ENCODE measurements at places on chromosomes 12 and 14. TPM values are rescaled to one million over a fixed set of nuclear protein-coding genes. Genes with fewer than 3 reads are reported as not detected.

The CLEC4C gene
- not detected for total RNA-seq

The FIGNL2 gene
- total RNA-seq, result 1.0 TPM

The NID2 gene
- 76.7 TPM for total RNA-seq

The TAS2R42 gene
- not detected for total RNA-seq

The EIF2S3B gene
- total RNA-seq, result 1.0 TPM

The HCAR1 gene
- 0.52 TPM for total RNA-seq

The EML5 gene
- total RNA-seq, result 1.0 TPM

The GLS2 gene
- total RNA-seq, result not detected

The ATN1 gene
- 7.3 TPM for total RNA-seq

The ARID2 gene
- total RNA-seq, result 43.3 TPM

The KRT2 gene
- total RNA-seq, result not detected

The MYBPC1 gene
- 2,201 TPM for total RNA-seq

The LRRC9 gene
- total RNA-seq, result not detected

The RFLNA gene
- total RNA-seq, result 2.6 TPM

The CPNE6 gene
- not detected for total RNA-seq

The PZP gene
- 1.0 TPM for total RNA-seq

The TOX4 gene
- 18.8 TPM for total RNA-seq

The WBP11 gene
- 7.8 TPM for total RNA-seq

The EGLN3 gene
- total RNA-seq, result 60.0 TPM

The CACNB3 gene
- total RNA-seq, result 4.2 TPM

The RILPL2 gene
- 1.0 TPM for total RNA-seq

The FOXN4 gene
- total RNA-seq, result not detected

The OR6C2 gene
- not detected for total RNA-seq

The AQP2 gene
- not detected for total RNA-seq

The SPTLC2 gene
- total RNA-seq, result 20.4 TPM

The GPR135 gene
- 2.6 TPM for total RNA-seq

The CELA1 gene
- total RNA-seq, result not detected

The B4GALNT1 gene
- 3.1 TPM for total RNA-seq

The AMDHD1 gene
- total RNA-seq, result under 0.01 TPM

The KRT78 gene
- not detected for total RNA-seq

The PPP1R12A gene
- total RNA-seq, result 91.3 TPM

The TMTC1 gene
- total RNA-seq, result 37.6 TPM

The PTPRB gene
- total RNA-seq, result 19.3 TPM

The PLBD1 gene
- total RNA-seq, result 24.0 TPM

The HRK gene
- 0.52 TPM for total RNA-seq

The TTC6 gene
- 0.52 TPM for total RNA-seq

The APOLD1 gene
- total RNA-seq, result 9.9 TPM

The SERPINA10 gene
- total RNA-seq, result not detected

The GALNT9 gene
- 0.52 TPM for total RNA-seq

The PIANP gene
- total RNA-seq, result under 0.01 TPM

The FOXG1 gene
- not detected for total RNA-seq

The CLEC4A gene
- not detected for total RNA-seq

The TAS2R46 gene
- total RNA-seq, result 3.1 TPM

The CLEC6A gene
- total RNA-seq, result under 0.01 TPM

The TRPV4 gene
- 0.52 TPM for total RNA-seq

The LDHB gene
- total RNA-seq, result 498 TPM

The PARP11 gene
- 6.3 TPM for total RNA-seq

The ACOT6 gene
- total RNA-seq, result not detected

The CLEC2A gene
- total RNA-seq, result not detected

The NEUROD4 gene
- total RNA-seq, result not detected

The MSRB3 gene
- 34.4 TPM for total RNA-seq

The FAIM2 gene
- total RNA-seq, result 1.6 TPM

The ITGB7 gene
- 1.6 TPM for total RNA-seq

The ADGRD1 gene
- total RNA-seq, result 7.8 TPM

The YEATS4 gene
- total RNA-seq, result 10.4 TPM

The C12orf54 gene
- not detected for total RNA-seq
